ENCODE measurements at places on chromosomes 12 and 14.

DNA sequence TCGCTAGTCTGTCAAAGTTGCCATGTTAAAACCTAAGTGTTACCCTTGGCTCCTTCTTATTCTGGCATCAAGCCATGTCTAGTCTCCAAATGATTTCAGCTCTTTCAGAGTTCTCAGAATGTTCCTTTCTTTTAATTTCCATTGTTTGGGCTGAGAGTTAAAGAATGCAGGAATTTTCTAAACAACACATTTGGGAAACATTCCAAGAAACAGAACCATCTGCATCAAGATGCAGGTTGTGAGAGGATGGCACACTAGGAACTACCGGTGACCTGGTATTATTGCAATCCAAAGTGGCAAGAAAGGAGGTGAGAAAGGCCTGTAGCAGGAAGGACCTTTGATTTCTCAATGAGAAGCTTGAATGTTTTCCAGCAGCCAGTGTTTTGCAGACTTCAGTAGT is 30.1 kb downstream of the SLC35F4 start:
- DNase-seq, result no peak

- DNase-seq, result no peak
Measured at GRCh38 chr14:96493178-96493577, 9.0 kb upstream of the PAPOLA start.

DNA sequence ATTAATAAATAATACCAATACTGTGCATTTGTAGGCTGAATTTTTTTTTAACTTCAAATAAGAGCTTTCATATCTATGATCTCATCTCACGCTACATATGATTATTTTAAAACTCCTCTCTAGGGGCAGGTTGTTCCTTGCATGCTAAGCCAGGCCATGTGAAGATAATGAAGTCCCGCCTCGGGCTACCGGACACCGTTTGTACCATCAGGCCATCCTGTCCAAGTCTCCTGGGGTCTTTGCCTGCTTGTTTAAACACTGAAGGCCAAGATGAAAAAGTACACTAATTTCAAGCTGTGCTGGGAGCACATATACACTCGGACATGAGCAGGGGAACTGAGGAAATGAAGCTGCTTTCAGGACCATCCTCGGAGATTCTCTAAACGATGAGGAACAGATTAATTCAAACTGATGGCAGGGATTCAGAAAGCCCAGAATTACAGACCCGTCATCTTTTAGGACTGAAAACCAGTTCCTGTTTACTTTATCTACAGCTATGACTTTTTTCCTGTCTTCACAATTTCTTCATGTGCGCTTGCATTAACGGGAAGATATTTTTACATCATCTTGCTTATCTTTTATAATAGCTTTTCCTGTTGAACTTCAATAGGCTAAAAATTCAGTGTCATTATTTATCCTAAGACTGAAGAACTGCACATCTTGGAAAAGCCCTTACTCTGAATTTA is 6.3 kb upstream of the ABHD12B start:
- no peak for DNase-seq

- DNase-seq, result no peak
Measured at GRCh38 chr12:68641138-68641537, 30.4 kb downstream of the RAP1B start.

GRCh38 chr14:20428010-20428365 is 8.0 kb downstream of the KLHL33 start:
- no peak for DNase-seq

DNA sequence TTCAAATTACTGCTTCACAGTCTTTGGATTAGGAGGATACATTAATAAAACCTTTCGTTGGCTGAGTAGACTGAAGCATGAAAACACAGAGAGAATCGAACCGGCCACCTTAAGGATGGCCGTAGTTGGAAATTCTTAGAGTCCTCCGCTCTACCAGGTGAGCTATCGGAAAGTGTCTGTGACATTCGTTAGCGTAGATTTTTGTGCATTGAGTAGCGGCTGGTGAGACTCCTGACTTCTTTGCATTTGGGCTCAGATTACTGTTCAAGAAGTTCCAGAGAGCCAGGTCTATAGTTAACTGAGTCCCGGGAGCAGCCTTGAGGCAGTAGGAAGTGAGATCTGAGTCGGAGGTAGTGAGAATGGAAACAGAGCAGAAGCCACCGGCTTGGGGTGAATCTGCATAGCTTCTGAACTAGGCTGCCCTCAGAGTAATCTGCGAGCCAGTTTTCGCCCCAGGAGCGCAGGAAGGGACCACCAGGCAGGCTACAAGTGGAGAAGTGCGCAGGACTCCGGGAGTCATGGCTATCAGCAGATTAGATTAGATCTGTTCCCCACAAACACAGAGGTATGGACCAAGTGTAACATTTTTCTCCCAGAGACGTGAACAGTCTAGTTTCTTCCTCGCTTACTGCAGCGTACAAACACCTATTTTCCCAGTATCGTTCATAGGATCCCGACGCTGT is 11.0 kb downstream of the OR6S1 start:
- DNase-seq, result peak; percentile 45

- DNase-seq, result no peak
Measured at GRCh38 chr14:71403656-71404055, 496.4 kb downstream of the PCNX1 start.

DNA sequence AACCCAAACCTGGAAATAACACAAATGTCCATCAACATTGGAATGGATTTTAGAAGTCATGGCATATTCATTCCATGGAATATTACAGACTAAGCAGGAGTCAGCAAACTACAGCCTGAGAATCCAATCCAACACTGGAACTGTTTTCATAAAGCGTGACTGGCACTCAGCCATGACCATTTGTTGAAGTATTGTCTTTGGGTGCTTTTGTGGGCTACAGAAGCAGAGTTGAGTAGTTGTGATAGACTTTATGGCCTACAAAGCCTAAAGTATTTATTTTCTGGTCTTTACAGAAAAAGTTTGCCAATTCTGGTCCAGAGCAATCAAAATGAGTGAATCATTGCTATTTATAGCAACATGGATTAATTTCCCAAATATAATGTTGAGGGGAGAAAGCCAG is 34.5 kb upstream of the FRS2 start:
- no peak for DNase-seq

- DNase-seq, result no peak
Measured at GRCh38 chr12:70645494-70646317, 8.5 kb upstream of the PTPRB start.

DNA sequence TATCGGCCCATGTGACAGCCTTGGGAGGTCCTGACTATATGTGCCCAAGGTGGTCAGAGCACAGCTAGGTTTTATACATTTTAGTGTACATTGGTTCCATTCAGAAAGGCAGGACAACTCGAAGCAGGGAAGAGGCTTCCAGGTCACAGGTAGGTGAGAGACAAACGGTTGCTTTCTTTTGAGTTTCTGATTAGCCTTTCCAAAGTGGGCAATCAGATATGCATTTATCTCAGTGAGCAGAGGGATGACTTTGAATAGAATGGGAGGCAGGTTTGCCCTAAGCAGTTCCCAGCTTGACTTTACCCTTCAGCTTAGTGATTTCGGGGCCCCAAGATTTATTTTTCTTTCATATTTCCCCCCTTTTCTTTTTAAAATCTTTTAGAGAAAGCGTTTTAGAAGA is 87.6 kb upstream of the PPP2R5C start:
- DNase-seq, result no peak

DNA sequence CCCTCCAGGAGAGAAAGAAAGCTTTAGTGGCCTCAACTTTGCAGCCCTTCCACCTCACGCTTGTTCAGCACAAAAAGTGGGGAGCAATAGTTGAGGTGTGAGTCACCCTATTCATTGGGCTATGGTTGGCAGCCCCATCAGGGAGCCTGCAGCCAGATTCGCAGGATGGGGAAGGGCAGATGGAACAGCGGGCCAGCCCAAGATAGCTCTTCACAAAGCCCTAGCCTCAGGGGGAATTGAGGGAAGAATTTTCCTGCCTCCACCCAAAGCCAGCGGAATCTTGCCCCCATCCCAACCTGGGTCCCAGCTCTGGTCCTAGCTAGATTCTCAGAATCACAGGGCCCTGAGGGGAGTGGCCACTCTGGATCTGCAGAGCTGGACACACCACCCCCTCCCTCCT is 3.6 kb upstream of the KRT5 start:
- DNase-seq, result no peak

- no peak for DNase-seq
Measured at GRCh38 chr14:103074729-103075367, 9.2 kb upstream of the LBHD2 start.

DNA sequence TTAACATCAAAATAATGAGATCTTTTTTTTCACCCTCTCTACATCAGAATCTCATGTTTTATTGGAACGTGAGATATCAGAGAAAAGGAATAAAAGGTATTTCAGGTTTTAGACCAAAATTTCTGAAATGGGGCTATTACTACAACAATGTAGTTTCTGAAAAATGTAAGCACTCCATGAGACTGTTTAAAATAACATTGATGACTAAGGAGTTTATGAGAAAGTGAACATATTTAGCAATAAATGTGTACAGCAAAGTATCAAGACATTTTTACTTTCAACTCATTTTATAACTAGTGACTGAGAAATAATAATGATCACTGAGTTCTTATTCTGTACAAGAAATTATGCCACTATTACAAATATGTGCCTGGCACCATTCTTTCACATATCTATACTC is 39.3 kb upstream of the ABCC9 start:
- DNase-seq, result no peak

- DNase-seq, result no peak
Measured at GRCh38 chr12:120181991-120182631, 12.4 kb downstream of the GCN1 start.

DNA sequence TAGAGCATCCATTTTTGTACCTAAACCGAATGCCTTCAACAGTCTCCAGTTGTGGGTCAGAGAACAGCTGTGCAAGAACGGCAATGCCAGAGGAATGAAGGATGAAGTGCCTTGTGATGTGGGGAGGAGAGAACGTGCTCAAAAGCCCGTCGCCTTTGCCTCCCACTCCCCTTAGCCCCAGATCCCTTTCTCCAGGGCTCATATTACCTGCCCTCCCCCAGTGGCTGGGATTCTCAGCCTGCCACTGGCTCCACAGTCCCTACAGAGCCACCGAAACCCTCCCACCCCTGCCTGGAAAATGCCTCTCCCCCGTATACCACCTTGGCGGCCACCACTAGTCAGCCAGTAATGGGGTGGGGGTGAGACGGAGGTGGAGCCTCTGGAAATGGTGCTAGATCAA is 158.5 kb downstream of the ZFP36L1 start:
- no peak for DNase-seq

- DNase-seq, result no peak
Measured at GRCh38 chr14:88983755-88984154, 159.3 kb downstream of the TTC8 start.

DNA sequence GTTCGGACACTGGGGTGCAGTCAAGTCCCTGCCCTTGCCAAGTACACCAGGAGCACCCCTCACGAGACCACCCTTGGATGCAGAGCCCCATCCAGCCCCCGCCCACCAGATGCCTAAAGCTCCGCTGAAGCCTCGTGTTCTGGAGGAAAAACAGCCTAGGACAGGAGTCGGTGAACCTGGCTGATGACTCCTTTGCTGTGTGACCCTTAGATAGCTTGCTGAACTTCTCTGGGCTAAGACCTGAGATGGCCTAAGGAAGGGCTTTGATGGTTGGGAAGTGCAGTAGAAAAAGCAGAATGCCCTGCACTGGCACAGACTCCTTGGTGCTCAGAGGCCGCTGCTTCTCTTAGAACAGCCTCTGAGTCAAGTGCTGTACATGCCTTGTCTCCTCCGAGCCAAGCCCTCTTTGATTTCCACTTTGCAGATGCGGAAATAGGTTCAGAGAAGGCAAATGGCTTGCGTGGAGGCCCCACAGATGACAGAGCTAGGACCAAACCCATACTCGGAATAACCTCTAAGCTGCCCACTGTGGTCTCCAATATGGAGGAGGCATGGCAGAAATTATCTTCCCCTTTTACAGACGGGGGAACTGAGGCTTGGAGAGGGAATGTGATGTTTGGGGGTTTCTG is 52.3 kb downstream of the MVK start:
- no peak for DNase-seq

DNA sequence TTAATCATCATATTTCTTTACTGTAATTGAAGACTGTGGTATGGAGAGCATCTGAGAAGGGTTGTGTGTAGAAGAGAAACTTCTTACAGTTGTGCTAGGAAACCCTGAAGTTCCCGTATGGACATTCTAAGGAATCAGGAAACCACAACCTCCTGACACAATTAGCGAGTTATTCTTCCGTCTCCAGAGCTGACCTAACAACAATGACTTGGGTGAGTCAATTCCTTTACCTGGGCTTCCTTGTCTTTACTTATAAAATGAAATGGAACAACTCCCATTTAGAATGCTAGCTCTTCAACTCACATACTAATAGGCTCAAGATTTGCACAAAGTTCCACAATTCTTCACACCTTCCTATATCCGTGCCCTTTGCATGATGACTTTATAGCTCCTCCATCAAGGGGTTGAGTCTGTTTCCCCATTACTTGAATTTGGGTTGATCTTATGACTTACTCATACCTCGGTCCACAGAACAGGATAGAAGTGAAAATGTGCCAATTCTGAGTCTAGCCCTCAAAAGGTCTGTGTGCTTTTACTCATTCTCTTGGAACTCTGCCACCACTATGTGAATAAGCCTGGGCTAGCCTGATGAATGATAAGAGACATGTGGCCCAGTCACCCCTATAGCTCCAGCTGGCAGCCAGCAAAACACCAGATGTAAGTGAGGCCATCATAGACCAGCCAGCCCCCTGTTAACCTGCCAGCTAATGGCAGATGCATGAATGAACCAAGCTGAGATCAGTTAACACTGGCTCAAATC is 459.4 kb downstream of the ETNK1 start:
- no peak for DNase-seq

- DNase-seq, result no peak
Measured at GRCh38 chr14:69573831-69574262, 824 bp downstream of the CCDC177 start.

DNA sequence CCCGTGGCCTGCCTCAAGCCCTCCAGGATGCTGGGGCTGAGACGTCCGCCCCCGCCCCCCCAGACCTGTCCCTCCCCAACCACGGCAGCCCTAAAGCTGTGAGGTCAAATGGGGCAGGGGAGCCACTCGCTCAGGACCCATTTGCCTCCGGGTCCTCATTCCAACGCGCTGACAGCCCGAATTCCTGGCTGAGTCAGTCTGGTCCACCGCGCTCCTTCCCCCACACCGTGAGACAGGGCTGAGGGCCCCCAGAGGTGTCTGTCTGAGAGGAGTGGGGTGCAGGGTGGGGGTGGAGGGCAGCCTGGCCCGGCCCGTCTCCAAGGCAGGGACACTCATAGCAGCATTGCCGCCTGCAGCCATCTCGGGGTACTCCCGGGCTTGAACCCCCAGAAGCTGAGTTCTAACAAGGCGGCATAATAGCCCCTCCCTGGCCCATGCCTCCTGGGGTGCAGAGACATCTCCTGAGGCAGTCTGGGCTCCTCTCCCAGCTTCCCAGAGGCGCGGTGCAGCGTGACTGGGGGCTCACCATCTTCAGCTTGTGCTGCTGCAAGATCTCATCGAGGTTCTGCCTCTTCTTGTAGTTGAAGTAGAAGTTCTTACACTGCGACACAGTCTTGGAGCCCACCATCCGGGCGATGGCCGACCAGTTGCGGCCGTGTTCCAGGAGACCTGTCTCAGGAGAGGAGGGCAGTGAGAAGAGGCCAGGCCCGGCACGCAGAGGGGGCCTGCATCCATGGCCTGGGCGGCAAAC is 90.5 kb downstream of the RFLNA start:
- DNase-seq, result no peak

Data from HL-60 (cell line).